ENCODE measurements at places on chromosomes 12 and 14. TPM values are rescaled to one million over a fixed set of nuclear protein-coding genes. Genes with fewer than 3 reads are reported as not detected.

- no peaks in the 10 kb centered on the region for H3K36me3 ChIP-seq
- no peak overlapping the region for H3K27ac ChIP-seq
- no peak for DNase-seq
- H3K4me3 ChIP-seq = no peak overlapping the region
- H3K4me1 ChIP-seq = no peaks in the 10 kb centered on the region
These were observed 437.3 kb downstream of the MED13L start for GRCh38 chr12:115840159-115840558.

DNA sequence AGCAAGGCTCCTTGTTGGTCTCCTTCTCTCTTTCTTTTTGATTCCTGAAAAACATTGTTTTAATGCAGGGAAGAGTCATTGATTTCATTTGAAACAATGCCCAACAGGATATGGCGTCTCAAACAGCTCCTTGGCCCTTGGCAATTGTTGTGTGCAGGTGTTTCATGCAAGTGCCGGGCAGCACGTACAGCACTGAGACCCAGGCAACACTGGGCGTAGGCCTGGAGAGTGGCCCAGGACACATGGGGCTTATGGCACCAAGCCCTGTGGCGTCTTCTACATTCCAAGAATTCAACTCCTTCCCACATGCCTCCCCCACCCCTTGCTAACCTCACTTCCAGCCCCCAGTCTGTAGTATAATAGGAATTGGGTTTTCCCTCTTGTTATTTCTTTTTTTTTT, 230.4 kb downstream of the SPTSSA start:
- H3K36me3 ChIP-seq = no peaks in the 10 kb centered on the region
- H3K27me3 ChIP-seq = peaks cover 10% of the 10 kb centered on the region
- peaks cover 5% of the 10 kb centered on the region for H3K4me1 ChIP-seq
- DNase-seq = no peak
- no peak overlapping the region for H3K4me3 ChIP-seq

GRCh38 chr14:90796329-90796728, 19.9 kb downstream of the TTC7B start:
- H3K4me3 ChIP-seq = no peak overlapping the region
- H3K4me1 ChIP-seq = peaks cover 2% of the 10 kb centered on the region
- H3K36me3 ChIP-seq = no peaks in the 10 kb centered on the region

GRCh38 chr14:90397425-90398314, 841 bp downstream of the CALM1 start:
- peak overlapping the region; percentile 87 for H3K27ac ChIP-seq
- peaks cover 47% of the 10 kb centered on the region for H3K4me1 ChIP-seq
- peaks cover 39% of the 10 kb centered on the region for H3K36me3 ChIP-seq
- peak; percentile 80 for DNase-seq
- peaks cover 4% of the 10 kb centered on the region for H3K27me3 ChIP-seq
- H3K4me3 ChIP-seq = peak overlapping the region; percentile 89

GRCh38 chr14:97109234-97109633, 312.1 kb downstream of the VRK1 start:
- H3K4me1 ChIP-seq = peaks cover 2% of the 10 kb centered on the region
- H3K27ac ChIP-seq = no peak overlapping the region
- H3K36me3 ChIP-seq = peaks cover 3% of the 10 kb centered on the region
- no peak for DNase-seq
- no peak overlapping the region for H3K4me3 ChIP-seq

- no peak for DNase-seq
- H3K4me3 ChIP-seq = no peak overlapping the region
These were observed 166.6 kb upstream of the RPL10L start for GRCh38 chr14:46818147-46818546.

CRY1 gene
- 29.3 TPM for total RNA-seq

HCAR1 gene
- total RNA-seq = 0.54 TPM

MRPL42 gene
- 92.4 TPM for total RNA-seq

GALNT9 gene
- total RNA-seq = not detected

Measured in activated naive CD8-positive, alpha-beta T cell treated with anti-CD3 and anti-CD28 coated beads for 36 hours (primary cell).